ENCODE measurements at places on chromosomes 1 and 21.

GRCh38 chr1:240352769-240353168 lies 259.2 kb downstream of the GREM2 start:
- DNase-seq: no peak

- no peak for DNase-seq
Observed at GRCh38 chr1:167420510-167420909, 97.8 kb downstream of the CD247 start.

GRCh38 chr1:186326009-186326408 lies 49.0 kb downstream of the TPR start:
- no peak for DNase-seq

GRCh38 chr1:61392409-61393242 lies 310.3 kb downstream of the NFIA start:
- DNase-seq: no peak

DNA sequence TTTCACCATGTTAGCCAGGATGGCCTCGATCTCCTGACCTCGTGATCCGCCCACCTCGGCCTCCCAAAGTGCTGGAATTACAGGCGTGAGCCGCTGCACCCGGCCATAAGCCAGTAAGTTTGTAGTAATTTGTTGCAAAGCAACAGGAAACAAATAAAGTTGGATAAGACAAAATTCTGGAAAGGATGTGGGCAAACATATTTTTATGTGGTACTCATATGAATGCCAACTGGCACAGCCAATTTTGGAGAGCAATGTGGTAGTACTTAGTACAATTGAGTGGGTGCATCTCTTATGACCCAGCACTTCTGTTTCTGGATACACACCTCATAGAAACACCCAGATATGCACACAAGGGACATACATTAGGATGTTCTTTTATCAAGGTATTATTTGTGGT lies 8.4 kb upstream of the IL12RB2 start:
- no peak for DNase-seq
